ENCODE measurements at places on chromosomes 7 and 10. TPM values are rescaled to one million over a fixed set of nuclear protein-coding genes. Genes with fewer than 3 reads are reported as not detected.

SMO gene
- 8.4 TPM for total RNA-seq

TMEM236 gene
- 0.32 TPM for total RNA-seq

C10orf62 gene
- 0.06 TPM for total RNA-seq

TUBAL3 gene
- 0.25 TPM for total RNA-seq

UCMA gene
- not detected for total RNA-seq
